ENCODE measurements at places on chromosomes 1 and 21. TPM values are rescaled to one million over a fixed set of nuclear protein-coding genes. Genes with fewer than 3 reads are reported as not detected.

DNA sequence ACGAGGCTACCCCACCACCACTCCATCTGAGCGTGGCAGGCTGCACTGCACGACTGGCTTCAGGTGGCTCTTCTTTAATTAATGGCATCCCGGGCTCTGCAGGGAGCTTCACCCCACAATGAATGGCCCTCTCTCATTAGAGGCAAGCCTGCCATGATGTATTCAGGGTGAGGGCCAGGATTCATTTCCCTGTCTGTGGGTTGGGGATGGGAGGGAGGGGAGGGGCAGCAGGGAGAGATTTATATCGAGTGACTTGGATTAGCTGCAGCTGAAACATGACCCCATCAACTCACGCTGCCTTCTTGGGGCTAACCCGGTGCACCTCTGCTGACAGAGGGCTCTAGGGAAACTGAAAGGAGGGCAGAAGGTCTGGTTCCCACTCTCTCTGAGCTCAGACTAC lies 54.2 kb downstream of the ERI3 start:
- peaks cover 3% of the 10 kb centered on the region for H3K36me3 ChIP-seq
- H3K27me3 ChIP-seq = no peaks in the 10 kb centered on the region
- no peak overlapping the region for H3K27ac ChIP-seq
- H3K4me1 ChIP-seq = no peaks in the 10 kb centered on the region
- no peak for DNase-seq

The LGR6 gene
- total RNA-seq = not detected

The ACTA1 gene
- total RNA-seq = not detected

GRCh38 chr1:47434051-47434842 lies 3.6 kb upstream of the FOXD2 start:
- peaks cover 15% of the 10 kb centered on the region for H3K27me3 ChIP-seq
- H3K4me1 ChIP-seq = peaks cover 46% of the 10 kb centered on the region
- no peak overlapping the region for H3K4me3 ChIP-seq
- peaks cover 28% of the 10 kb centered on the region for H3K36me3 ChIP-seq
- no peak for DNase-seq
- H3K27ac ChIP-seq = no peak overlapping the region

The FNDC10 gene
- total RNA-seq = 4.4 TPM

DNA sequence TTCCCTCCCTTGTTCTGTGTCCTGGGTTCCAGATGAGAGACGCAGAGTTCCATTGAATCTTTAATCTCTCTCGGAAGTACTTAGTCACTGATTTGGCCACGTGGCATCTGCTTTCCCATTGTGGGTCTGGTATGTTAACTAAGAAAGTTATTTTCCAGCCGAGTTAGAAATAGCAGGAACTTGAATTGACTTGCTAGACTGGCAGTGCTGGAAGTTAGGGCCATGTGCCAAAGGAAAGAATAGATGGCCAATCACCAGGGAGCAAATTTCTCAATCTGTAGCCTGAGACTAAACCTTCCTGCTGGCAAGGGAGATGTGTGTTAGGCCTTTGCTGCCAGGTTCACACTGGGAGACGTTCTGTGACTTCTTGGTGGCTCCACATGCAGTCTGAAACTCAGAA lies 24.2 kb upstream of the SLFNL1 start:
- H3K36me3 ChIP-seq = peaks cover 13% of the 10 kb centered on the region
- H3K27me3 ChIP-seq = no peaks in the 10 kb centered on the region
- no peak overlapping the region for H3K27ac ChIP-seq
- DNase-seq = no peak
- no peak overlapping the region for H3K4me3 ChIP-seq
- peaks cover 14% of the 10 kb centered on the region for H3K4me1 ChIP-seq
